ENCODE measurements at places on chromosomes 6 and 20.

- DNase-seq: no peak
Observed at GRCh38 chr20:37353285-37353849, 7.4 kb downstream of the SRC start.

GRCh38 chr6:149045404-149045803, 272.1 kb upstream of the TAB2 start:
- DNase-seq: no peak

DNA sequence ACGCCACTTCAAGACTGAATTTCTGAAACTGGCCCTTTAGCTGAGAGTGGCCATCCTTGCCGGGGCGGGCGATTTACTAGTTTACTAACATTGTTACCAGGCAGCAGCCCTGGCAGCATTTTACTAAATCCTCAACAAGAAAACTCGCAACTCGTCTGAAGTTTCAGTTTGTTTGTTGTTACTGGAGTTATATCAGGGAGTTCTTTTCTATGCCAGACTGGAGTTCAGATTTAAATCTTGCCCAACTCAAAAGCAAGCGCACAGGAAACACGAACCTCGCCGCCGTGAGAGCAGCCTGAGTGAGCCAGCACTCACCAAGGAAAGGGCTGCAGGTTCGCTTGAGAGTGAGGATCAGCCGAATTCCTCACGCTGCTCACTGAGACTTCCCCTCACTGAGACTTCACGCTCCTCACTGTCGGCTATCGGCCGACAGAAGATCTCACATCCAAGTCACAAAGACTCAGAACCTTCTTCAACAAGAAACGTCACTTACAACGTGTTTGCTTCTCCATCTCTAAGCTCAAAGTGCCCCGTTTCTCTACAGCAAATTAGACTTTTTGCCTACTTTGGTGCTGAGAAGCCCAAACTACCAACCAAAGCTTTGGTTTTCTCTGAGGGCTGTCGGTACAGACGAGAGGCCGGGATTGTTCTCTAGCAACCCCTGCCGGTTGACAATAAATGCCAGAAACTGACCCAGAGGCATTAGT, 78.9 kb downstream of the OLIG3 start:
- DNase-seq: peak; percentile 71

GRCh38 chr6:118269659-118270058, 278.4 kb upstream of the PLN start:
- no peak for DNase-seq

DNA sequence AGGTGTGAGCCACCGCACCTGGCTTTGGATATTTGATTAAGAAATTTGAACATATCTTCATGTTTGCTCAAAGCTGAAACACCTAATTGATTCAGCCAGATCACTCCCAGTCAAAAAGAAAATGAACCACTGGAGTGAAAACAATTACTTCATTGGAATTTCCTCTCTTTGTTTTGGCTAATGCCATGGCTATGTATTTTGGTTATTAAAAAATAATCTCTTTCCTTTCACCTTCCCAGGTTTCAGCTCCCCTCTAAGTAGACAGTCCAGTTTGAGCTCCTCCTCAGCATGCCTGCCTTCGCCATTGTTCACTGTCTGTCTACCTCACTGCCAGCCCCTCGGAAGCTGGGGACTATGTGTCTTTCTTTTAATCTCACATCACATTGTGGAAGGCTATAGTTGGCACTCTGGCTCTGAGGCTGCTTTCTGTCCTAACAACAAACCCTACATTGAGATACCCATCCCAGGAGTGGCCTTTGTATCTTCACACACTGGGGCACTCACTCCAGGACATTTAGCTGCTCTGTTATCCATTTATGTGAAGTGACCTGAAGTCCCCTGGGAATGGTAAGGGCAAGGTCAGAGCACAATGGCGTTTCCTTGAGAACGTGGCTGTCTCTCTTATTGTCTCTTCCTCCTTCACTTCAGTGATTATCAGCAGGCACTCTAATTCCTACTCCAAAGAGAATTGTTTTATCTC, 764.0 kb upstream of the CITED2 start:
- no peak for DNase-seq

DNA sequence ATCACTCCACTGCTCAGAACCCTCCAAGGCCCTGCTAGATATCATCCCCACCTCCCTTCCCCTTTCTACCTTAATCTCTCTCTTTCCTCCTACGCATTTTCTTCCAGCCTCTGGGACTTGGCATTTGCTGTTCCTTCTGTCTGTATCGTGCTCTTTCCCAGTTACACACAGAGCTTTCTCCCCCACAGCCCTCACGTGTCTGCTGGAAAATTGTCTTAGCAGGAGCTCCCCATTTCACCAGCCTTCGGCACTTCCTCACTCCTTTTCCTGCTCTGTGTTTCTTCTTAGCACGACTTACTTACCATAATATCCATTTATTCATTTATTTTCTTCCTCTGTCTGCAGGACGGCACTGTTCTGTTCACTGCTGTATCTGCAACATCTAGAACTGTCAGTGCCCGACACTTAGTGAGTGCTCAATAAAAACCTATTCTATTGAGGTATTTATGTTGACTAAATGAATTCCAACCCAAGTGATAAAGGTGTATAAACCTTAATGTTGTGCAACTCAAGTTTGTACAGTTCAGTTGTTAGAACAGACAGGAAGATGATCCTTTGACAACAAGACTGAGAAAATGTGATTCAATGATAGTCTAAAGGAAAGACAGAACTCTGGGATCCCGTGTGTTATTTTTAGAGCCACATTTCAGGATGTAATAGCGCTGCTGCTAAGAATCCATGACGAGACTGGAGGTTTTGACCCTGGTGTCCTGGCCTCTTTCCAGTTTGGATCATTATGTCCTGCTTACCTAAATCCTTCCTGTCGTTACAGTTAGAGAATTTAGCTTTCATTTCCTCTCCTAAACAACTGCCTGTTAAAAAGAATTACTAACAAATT, 170.1 kb upstream of the LAMP5 start:
- DNase-seq: no peak

GRCh38 chr6:26568601-26569432, 27.9 kb upstream of the ABT1 start:
- DNase-seq: peak; percentile 91

DNA sequence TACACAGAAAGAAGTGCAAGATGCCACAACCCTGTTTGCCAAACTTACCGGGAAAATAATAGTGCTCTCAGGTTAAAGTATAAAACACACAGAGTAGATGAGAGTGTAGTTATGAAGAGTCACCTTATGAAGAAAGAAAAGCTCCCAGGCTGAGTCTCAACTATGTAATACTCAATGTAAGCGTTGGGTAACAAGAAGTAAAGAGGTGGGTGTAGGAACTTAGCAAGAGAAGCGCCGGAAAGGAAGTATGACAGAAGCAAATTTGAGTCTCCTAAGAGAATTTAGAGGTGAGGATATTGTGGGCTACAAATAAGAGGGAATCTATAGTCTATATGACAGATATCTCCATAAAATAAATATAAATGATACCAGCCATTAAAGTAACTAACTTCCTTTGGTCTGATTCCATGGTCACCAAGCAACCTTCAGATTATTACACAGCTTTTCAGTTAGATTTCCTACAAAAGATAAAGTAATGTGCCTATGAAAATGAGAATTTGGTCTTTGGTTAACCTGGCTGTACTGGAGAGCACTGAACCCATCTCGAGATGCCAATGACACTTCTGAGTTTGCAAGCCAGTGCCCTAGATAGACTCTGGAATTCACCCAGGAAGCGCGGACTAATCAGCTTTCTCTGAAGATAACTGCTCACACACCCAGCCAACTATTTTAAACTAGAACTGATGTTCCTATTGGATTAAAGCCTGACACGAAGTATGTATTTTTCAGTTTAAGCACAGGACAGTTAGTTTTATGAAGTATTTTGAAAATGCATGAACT, 1.8 kb downstream of the TUBE1 start:
- no peak for DNase-seq
